ELR (cell line): ENCODE measurements at places on chromosomes 1 and 21.

- no peak for DNase-seq
These were observed 1296.5 kb downstream of the MRPL39 start for GRCh38 chr21:24310788-24311187.

DNA sequence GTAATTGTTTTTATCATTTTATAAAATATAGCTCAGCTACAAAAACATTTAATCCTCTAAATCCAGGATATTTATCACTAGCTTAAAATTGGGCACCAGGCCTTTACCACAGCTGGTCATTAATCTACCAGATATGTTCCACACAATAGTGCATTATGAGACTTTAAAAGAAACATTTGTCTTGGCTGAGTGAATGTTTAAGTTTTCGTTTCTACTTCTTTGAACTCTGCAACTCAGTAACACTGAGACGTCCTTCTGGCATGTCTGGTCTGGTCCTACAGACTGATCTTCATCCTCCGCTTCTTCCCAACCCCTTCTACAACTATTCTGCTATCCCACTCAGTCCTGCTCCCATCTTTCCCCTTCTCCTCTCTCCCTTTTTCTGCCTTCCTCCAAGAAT lies 296.2 kb downstream of the NEGR1 start:
- DNase-seq = no peak

DNA sequence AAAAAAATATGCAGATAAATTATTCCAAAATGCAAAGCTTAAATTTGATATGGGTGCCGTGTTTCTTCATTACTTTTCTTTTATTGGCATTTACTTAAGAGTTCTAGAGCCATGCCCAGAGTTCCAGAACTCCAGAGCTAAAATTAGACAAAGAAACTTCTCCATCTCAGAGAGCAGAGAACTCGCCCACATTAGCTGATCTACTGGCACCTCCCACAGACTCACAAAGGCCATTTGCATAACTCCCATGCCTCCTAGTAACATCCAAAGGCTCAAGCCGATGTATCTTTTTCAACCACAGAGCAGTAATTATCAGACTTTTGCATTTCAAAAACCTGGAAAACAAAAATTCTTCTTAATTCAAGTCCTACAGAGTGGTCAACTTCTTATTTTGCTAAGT lies 323.8 kb upstream of the ST6GALNAC5 start:
- no peak for DNase-seq

- no peak for DNase-seq
These were observed 39.6 kb upstream of the TRABD2B start for GRCh38 chr1:48036710-48037355.

DNA sequence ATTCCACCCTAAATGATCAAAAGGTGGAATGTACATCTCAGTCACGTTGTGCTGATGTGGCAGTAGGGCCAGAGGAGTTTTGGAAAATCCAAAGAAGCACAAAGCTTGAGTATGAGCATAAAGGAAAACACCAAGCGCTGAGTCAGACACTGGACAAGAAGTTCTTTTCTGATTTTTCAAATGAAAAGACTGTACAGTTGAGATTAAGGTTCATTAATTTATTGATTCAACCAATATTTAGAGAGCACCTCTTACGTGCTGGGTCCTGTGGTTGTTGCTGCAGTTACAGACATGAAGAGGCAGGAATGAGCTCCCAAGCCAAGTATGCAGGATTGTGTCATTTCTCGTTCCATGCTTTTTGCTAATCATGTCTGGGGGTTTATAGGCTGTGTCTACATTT lies 28.9 kb upstream of the APP start:
- DNase-seq = peak; percentile 43

- no peak for DNase-seq
These were observed 1.3 kb upstream of the SPRR3 start for GRCh38 chr1:153000294-153000693.

DNA sequence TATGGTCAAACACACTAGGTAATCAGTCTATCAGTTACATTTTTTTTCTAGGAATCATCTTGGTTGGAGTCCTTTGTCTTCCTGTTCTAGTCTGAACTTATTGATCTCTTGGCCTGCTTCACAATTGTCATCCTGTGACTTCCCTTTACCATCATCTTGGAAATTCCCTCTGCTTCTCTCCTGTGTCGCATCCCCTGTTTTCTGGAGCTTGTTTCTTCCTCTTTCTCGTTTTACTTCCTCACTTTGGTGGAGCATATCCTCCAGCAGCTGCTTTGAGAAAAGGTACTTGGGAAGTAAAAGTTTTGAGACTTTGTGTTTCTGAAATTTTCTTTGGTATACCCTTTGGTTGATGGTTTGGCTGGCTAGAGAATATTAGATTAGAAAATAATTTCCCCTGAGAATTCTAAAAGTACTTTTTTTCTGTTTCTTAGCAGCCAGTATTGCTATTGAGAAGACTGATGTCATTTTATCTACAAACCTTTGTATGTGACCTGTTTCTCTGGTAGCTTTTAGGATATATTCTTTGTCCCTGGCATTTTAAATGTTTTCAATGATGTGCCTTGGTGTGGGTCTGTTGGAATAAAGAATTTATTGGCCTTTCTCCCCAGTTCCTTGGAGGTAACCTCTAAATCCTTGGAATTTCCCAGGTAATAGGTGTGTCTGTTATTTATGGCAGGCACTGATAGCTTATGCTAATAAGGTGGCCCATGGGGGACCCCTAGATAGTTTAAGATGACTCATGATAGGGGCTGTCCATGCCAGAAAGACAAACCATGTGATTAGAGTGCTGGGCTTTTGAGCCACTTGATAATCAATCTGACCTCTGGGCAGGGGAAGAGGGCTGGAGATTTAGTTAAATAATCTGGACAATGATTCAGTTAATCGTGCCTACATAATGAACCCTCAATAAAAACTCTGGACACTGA lies 6.1 kb upstream of the MYCL start:
- no peak for DNase-seq

DNA sequence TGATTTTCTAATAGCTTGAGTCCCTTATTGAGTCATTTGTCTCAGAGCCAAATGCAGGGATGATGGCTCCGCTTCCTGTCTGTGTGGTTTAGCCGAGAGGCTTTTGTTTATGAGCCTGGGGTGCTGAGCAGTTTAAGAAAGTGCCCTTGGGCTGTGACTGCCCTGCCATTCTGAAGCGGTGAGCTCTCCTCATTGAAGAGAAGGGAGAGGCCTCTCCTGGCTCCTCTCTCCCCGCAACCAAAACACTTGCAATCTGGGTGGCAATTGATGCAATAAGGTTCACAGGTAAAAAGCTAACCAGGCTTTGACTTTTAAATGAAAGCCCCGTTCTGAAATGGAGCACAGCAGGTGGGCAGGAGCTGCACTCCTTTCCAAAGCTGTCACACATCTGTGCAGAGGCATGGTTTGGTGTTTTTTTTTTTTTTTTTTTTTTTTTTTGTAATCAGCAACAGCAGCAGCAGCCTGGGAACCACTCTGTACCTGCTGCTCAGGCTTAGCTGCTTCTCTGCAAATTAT lies 403.7 kb downstream of the SIPA1L2 start:
- DNase-seq = peak; percentile 82

DNA sequence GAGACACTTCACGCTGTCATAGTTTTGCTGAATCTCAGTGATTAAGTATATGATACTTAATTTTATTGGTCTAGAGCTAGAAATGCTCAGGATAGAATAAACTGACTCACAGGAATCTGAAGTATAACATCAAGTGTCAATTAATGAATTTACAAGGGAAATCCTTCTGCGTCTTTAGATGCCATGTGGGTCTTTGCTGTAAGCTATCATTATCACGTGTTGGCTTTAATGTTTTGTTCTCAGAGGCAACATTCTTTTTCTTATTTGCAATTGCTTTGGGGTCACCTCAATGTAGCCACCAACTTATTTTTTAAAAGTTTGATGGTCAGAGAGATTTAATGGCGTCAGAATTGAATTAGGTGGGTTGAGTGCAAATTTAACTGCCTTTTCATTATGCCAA lies 680.1 kb upstream of the PTBP2 start:
- no peak for DNase-seq

- no peak for DNase-seq
These were observed 16.9 kb downstream of the FAM89A start for GRCh38 chr1:231023150-231023549.

GRCh38 chr21:36454093-36454531 lies 25.8 kb downstream of the CLDN14 start:
- no peak for DNase-seq

GRCh38 chr1:79726321-79726720 lies 719.8 kb upstream of the ADGRL4 start:
- no peak for DNase-seq

- DNase-seq = peak; percentile 15
These were observed 35.9 kb downstream of the USP24 start for GRCh38 chr1:55179177-55179835.

DNA sequence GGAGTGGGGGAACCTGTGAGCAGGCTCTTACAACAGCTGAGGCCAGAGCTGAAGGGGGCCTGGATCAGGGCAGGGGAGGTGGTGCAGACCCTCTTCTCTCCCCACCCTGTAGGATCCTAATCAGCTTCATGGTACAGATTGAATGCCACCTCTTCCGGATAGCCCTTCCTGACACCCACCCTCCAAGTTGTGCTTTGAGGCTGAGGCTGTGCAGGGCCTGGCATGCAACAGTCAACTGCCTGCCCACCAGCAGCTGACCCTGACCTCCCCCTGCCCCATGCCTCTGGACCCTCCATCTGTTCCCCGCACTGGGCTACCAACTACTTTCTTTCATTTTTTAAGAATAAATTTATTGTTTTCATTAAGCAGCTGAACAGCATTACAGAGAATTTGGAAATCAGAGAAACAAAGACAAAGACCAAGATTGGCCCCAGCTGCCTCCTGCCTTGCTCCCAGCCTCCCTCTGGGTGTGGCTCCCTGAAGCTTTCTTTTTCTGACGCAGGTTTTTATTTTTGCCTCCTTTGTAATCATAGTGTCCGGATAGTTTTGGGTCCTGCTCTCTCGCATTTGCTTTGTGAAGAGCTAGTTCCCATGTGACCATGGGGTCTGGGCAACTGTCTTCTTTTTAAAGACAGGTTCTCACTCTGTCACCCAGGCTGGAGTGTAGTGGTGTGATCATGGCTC lies 12.8 kb downstream of the ZNF362 start:
- no peak for DNase-seq

GRCh38 chr1:201192261-201192788 lies 1.7 kb downstream of the IGFN1 start:
- no peak for DNase-seq

DNA sequence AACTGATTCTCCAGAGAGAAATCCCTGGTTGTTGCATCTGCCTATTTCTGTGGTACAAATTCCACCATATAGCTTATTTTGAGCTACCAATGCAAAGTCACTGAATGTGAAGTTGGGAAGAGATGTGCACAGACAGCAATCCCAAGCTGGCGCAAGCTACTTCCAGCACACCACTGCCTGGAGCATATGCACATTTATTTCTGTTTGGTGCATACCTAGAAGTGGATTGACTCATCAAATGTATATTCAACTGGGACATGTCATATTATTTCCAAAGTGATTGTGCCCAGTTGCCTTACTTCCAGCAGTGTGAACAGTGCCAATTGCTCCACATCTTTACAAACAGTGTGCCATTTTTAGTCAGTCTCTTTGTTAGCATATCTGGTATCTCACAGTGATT lies 58.2 kb upstream of the PLD5 start:
- no peak for DNase-seq

GRCh38 chr1:227769936-227770494 lies 34.8 kb downstream of the SNAP47 start:
- DNase-seq = no peak

- DNase-seq = no peak
These were observed 101.1 kb downstream of the ADARB1 start for GRCh38 chr21:45175326-45176095.

- DNase-seq = no peak
These were observed 79.2 kb upstream of the CDC42BPA start for GRCh38 chr1:227397354-227397978.

DNA sequence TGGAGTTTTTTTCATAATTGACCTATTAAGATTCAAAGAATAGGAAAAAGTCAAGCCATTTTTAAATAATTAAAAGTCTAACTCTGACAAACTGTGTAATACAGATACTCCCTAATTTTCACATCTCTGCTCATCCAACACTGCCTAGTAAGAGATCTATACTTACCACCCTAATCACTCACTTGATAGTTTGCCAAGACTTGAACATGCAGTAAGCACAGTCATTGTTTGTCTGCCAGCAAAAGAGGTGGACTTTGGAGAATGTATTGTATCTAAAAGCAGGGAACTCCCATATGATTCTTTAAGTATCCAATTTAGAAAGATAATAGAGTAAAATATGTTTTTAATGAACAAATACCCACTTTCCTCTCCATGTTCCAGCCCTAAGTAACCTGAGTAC lies 15.5 kb downstream of the TMEM59 start:
- no peak for DNase-seq

DNA sequence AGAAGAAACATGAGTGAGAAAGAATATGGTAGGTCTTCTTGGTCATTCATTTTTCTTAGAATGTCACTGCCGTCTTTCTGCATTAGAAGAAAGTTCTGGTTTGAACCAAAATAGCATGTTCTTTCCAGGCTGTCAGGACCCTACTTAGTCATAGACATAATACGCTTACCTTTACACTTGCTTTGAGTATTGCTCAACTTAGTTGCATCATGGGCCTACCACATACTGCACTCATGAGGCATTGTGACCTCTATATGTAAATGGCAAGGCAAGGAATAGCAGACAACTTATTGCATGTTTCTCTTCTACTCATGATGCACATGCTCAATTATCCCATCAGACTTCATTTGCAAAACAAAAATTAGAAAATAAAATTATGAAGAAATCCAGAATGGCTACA lies 415.0 kb downstream of the HLX start:
- DNase-seq = peak; percentile 68

DNA sequence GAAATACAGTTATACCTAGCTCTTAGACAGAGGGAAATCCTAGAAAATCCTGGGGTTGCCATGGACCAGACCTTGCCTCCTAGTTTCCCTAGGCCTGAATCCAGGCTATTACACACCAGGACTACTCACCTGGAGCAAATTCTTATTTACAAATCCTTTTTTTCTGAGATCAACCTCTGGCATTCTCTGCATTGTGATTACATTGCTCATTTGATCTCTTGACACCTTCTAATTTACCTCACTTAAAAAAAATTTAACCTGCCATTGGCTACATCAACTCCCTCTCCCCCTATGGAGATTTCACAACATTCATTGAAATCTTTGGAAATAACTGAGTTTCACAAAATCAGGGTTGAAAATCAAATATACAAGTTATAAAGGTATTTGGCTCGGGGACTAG lies 2.9 kb upstream of the C1orf105 start:
- peak; percentile 24 for DNase-seq

GRCh38 chr1:233600488-233600887 lies 13.4 kb upstream of the KCNK1 start:
- no peak for DNase-seq

DNA sequence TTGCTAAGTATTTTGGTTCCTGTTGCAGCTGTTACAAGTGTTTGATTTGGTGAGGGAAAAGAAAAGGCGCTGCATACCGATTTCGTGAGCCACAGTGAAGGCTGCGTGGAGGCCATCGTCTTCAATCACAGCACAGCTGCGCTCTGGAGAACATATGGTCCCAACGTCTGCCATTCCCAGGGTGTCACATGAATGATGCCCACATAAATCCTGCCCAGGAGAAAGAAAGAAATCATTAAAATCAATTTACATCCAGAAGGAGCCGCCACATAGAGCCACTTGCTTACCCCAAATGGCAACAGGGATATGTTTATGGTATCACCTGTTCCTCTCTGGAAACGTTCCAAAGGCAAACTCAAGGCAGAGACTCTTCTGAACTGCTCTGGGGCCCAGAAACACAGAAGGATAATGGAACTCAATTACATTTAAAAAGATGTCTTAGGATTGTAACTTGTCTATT lies 12.2 kb downstream of the ADAMTS5 start:
- DNase-seq = no peak

- DNase-seq = no peak
These were observed 8.1 kb upstream of the SLC25A34 start for GRCh38 chr1:15727866-15728534.

GRCh38 chr1:183734543-183735036 lies 70.3 kb upstream of the RGL1 start:
- DNase-seq = no peak
